CD4-positive, alpha-beta T cell treated with Interleukin-2 at 100 ng/mL for 4 hours (primary cell): ENCODE measurements at places on chromosomes 5 and 9.

GRCh38 chr5:127922603-127923002, 161.0 kb upstream of the SLC12A2 start:
- no peak for DNase-seq

DNA sequence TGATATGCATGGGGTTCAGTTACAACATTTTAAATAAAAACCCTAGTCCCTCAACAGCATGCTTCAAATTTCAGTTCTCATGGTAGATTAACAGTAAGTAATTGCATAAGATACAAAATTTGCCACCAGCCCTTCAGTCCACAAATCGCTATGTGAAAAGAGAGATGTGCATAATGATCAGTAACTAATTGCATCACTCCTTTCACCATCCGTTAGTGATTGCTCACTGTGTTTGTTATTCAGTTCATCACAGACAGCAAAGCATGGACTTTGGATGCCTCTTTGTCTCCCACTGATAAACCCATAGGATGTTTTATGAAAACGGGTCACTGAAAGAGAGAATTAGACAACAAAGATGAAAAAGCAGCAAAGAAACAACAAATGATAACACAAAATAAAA, 103.2 kb downstream of the MCTP1 start:
- no peak for DNase-seq

DNA sequence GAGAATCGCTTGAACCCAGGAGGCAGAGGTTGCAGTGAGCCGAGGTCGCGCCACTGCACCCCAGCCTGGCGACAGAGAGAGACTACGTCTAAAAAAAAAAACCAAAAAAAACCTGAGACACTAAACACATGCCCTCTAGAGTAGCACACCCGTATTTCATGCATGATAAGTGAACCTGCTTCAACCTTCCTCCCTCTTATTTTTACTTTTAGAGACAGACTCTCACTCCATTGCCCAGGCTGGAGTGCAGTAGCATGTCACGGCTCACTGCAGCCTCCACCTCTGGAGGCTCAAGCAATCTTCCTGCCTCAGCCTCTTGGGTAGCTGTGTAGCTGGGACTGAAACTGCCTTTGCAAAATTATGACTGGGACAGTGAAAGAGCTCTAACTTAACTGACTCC, 17.6 kb upstream of the NANS start:
- no peak for DNase-seq

DNA sequence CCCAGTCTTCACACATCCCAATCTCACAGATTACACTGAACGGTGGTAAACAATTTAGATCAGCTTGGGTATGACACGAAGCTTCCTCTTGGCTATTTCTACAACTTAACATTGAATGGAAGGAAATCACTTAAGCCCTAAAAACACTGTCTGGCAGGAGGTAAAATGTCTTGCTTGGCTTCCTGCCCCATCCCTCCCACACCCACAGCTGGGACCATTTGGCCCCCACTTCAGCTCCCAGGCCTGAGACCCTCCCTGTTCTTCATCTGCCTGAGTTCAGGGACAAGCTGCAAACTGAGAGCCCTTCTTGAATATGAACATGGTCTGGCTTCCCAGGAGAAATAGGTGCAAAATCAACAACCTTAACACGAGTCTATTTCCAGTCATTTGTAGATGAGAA, 3.4 kb upstream of the COL15A1 start:
- DNase-seq, result no peak

DNA sequence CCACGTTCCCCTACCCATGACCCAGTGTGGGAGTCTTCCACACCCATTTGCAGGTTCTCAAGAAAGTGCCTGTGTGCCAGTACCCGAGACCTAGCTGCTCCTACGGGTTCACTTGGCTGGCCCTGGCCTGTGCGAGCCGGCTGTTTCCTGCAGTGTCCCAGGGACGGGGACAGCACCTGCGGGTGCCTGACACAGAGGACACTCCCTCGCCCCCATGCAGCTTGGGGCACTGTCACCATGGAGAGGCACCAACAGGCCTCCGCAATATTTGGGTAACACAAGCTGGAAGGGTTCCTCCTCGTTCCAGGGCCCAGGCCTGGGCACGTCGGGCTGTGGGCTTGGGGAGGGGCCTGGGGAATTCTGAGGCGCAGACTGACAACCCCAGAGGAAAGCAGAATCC, 41.4 kb downstream of the DUSP1 start:
- DNase-seq, result no peak

DNA sequence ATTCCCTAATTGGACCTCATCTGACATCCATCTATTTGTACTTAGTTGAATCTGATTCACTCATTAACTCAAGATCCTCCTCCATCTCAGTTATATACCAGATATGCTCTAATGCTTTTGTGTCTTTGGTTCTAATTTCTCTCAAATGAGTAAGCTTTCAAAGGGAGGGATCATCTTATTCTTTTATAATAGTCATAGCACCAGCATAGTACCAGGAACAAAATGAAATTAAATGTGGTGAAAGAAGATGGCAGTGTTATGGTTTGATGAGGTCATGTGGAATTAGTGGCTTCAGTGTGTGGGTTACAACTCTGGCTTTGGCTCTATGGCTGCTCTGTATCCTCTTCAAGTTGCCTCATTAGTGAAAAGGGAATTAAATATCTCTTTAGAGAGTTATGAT, 32.5 kb upstream of the ZNF366 start:
- no peak for DNase-seq

- DNase-seq, result no peak
These were observed at the start of gene CDKN2B-AS1 for GRCh38 chr9:21994556-21995005. CDKN2B-AS1 (plus strand) TSS chr9:21994791.

GRCh38 chr9:76884823-76885222, 21.1 kb downstream of the PRUNE2 start:
- no peak for DNase-seq

- no peak for DNase-seq
These were observed 36.7 kb downstream of the RNF44 start for GRCh38 chr5:176500511-176500910.

DNA sequence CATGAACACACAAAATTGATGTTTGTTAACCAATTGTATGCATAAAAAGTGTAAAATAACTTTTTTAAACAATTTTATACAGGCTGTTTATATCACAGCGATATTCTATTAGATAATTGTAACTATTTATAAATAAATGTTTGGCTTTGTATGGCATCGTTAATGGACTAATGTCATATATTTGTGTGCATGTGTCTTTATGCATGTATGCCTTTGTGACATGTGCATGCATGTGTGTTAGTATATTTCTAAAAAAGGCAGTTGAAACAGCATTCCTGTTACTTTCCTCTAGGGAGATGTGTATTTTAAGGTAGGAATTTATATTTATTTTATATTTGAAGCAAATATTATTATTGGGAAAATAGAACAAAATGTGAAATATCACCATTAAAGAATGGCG, 268.9 kb downstream of the CDH18 start:
- DNase-seq, result no peak

DNA sequence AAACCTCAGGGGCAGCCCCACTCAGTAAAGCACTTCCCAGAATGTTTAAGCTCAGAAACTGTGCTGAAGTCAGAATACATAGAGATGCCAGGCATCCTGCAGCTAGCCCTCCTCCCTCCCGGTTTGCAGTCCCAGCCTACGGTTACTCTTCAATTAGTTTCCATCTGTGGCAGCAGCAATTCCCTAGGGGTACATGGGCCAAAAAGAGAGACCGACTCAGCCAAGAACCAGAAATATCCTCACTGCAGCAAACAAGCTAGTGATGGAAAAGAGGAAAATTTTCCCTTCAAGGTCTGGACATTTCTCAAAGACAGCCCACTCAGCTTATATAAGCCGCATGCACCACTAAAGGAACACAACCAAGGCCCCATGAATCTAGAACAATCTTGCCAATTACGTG, 89.1 kb upstream of the PPP2R2B start:
- DNase-seq, result no peak

- peak; percentile 31 for DNase-seq
These were observed 19.8 kb upstream of the SLC9A3 start for GRCh38 chr5:543755-544674.

DNA sequence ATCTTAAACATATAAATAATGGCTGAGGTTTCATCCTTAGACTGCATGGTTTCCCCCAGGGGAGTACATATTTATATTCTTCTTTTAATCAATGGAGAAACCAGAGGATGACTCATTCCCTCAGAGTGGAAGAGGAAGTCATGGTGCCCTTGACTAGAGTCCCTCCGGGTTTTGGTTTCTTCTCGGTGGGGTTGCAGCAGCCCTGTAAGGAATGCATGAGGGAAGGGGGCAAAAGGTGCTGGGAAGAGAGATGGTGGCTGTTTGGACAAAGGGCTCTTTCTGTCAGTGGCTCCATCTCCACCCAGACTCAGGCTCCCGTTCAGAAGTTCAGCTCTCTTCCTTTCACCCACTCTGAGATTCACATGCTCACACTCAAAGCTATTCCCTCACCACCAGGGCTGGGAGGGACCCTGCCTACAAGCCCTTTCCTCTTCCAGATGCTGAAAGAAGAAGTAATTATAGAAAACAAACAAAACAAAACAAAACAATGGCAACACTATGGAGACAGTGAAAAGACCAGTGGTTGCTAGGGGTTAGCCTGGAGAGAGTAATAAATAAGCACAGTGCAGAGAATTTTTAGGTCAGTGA, 129.8 kb upstream of the IL12B start:
- DNase-seq, result no peak

DNA sequence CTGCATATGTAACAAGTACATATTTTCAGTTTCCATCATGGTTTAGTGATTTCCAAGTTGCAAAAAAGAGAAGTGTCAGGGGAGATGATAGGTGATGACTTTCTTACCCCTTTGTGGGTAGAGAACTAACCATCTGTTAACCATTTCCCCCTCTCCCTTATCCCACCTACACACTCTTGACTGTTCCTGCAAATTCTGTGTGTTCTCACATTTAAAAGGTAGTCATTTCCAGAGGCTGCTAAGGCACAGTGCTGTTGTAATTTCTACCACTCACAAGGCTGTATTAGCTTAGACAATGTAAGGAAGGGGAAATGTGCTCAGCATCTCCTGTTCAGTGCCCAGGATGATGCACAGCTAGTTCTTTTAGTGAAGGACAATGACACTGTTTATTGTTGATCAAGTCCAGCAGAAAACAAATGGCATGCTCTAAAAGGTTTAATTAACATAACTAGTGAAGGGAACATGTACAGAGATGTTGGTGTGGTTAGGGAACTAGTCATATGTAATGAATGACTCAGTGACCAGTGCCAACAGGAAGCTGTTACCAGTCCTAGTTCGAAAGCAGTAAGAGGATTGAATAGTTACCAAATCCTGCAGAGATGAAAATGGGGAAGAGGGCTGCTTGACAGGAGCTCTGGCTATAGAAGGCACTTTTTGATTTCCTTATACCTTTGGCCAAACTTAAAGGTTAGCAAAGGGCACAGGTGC, 165.1 kb downstream of the PLK2 start:
- DNase-seq, result no peak

- DNase-seq, result no peak
These were observed 76.6 kb downstream of the RAPGEF1 start for GRCh38 chr9:131663288-131663687.

GRCh38 chr5:43193181-43193893, 1.3 kb downstream of the NIM1K start:
- peak; percentile 69 for DNase-seq

GRCh38 chr5:1008451-1009358, at the start of gene NKD2:
NKD2 (plus strand) TSS chr5:1008802; CDS start chr5:1009058, 256 bp downstream.
- no peak for DNase-seq

DNA sequence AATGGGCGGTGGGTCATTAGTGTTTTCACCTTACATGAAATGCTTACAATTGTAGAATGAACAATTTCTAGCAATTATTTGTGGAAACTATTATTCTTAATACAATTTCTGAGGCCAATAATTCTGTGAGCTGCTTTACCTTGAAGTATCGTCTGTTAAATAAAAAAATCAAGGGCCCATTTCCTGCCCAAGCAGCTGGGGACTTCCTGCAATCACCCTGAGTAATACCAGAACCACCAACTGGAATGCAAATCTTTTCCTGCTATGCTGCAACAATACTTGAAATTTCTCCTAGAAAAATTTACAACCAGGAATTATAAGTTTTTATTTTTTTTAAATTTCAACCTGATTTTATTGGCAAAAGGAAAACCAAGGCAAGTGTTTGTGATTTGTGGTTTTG, 52.6 kb downstream of the ADAMTS16 start:
- DNase-seq, result no peak

DNA sequence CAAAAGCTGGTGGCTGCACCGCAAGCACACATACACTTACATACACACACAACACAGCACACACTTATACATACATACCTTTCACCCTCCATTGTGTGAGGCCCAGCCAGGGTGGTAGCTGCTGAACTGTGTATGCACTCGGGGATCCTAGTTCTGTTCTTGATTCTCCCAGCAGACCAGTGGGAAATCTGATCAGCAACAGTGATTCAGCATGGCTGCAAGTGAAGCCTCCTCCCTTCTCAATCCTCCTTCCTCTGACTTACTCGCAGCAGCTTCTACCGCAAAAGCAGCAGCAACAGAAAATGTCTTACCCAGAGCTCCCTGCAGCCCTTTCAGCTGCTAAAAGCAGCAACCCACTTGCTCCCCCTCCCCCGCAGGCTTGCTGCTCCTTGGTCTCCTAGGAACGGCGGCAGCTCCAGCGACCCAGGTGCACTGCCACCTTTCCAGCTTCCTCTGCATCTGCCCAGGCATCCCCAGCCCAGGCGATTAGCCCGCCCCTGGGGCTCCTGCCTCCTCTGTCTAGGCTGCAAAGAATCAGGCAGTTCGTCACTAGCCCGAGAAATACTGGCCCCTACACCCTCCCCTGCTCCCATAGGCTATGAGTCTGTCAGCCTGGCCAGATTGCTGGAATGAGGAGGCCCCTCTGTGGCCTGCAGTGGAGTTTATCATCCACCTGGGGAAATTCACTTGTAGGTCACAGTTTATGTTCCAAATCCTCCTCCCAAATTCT, at the start of gene KLHL3:
Gene KLHL3 (minus strand): TSS at position 535 of the 730 bp plus-strand sequence. CDS start 443 bp downstream, at position 92.
- peak; percentile 22 for DNase-seq

- no peak for DNase-seq
These were observed 53.0 kb upstream of the ALDH1B1 start for GRCh38 chr9:38339496-38339895.

GRCh38 chr5:161078793-161079192, 226.8 kb upstream of the ATP10B start:
- DNase-seq, result no peak

DNA sequence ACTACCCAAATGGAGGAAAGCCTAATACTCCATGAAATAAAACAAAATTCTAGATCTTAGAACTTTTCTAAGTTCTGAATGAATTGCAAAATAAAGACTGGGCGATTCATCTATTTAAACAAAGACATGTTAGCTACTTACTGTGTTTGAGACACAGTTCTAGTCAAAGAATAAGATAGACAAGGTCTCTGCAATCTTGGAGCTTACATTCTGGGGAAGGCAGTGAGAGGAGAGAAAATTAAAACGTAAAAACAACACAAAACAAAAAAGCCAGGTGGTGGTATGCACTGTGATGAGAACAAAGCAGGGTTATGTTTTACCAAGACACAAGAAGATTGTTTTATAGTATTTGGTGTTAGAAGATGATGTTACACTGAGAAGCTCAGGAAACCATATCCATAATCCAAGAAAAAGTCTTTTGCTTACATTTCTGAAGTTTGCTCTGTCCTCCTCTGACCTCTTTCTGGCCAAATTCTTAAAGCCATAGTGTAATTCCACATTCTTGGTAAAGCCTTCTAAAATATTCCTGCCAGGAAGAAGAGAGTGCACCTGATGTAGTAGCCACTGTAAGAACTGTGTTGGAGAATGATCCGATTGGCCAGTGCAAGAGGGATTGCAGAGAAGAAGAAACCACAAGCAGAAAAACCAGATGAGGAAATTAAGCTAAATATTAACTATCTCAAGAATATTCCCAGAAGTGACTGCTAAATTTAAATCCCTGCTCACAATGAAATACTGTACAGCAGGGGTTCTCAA, 218.4 kb downstream of the PCSK1 start:
- no peak for DNase-seq
